NCI-H1930 (cell line): ENCODE measurements at places on chromosomes 3 and 15.

GRCh38 chr3:110625201-110625747 is 446.3 kb upstream of the NECTIN3 start:
- DNase-seq: no peak

GRCh38 chr3:189995129-189995528 is 125.6 kb downstream of the P3H2 start:
- DNase-seq: no peak

- DNase-seq: no peak
Observed at GRCh38 chr3:36817806-36818533, 53.6 kb upstream of the DCLK3 start.

GRCh38 chr3:194185221-194185620 is 49.3 kb downstream of the HES1 start:
- no peak for DNase-seq

- DNase-seq: no peak
Observed at GRCh38 chr15:62649793-62650420, 392.6 kb upstream of the TPM1 start.

DNA sequence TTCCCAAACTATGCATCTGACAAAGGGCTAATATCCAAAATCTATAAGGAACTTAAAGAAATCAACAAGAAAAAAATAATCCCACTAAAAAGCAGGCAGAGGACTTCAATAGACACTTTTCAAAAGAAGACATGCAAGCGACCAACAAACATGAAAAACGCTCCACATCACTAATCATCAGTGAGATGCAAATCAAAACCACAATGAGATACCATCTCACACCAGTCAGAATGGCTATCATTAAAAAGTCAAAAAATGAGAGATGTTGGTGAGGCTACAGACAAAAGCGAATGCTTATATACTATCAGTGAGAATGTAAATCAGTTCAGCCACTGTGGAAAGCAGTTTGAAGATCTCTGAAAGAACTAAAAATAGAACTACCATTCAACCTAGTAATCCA is 20.2 kb downstream of the CFAP44 start:
- no peak for DNase-seq

DNA sequence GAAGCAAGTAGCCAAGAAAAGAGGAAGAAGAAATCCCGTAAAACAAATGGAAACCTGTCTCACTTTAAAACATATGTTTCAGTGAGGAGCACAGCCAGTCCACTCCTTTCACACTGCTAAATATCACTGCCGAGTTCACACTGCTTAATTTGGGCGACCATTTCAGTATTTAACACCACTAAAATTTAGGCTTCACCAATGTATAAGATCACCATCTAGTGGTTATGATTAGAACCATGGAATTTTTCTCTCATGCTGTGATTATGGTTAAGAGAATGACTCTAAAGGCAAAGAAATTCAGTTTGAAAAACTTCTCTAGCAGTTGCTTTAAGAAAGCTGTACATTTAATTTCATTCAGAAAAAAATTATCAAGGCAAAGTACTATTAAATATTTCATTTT is 16.6 kb downstream of the SLC4A7 start:
- DNase-seq: no peak

DNA sequence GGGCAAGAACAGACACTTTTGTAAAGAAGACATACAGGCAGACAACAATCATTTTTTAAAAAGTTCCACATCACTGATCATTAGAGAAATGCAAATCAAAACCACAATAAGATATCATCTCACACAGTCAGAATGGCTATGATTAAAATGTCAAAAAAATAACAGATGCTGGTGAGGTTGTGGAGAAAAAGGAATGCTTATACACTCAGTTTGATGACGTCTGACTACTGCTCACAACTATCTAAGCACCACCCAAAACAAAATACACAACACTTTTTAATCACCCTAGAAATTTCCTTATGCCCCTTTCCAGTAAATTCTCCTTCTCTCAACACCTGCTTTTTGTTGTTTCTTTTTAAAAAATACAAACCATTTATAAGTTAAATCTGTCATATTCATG is 228.8 kb downstream of the ISL2 start:
- no peak for DNase-seq

DNA sequence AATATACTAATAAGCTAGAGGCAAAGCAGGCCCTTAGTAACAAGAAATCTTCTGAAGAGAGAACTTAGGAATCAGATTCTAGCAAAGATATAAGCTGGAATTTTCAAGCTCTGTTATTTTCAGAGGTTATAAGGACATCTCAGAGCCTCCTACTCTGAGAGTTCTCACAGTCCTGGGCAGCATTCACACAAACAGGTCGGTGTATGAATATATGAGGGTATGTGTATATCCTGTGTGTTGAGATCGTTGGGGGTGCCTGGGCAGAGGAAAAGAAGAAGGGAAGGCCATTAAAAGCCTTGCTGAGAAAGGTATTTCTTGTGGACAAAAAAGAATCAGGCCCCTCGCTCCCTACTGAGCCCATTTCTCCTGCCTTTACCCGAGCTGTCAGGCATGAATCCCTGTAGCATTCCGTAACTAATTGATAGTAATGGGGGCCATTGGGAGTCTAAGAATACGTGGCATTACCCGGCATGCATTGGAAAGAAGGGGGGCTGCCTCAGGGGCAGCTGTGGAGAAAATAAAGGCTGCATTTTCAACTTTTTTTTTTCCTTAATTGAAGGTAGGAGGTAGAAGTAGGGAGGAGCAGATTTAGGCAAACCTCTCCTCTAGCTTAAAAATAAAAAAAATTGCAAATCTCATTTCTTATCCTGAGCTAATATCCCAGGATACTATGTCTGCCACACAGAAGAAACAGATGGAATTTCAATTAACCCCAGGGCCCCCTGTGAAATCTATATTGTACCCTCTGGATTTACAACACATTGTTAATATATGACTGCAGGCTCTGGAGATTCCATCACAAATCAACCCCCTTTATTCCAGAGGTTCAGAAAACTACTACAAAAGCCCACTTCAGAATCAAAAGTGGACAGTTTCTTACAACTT is 103.8 kb downstream of the GTPBP8 start:
- no peak for DNase-seq
